PC-9 (cell line): ENCODE measurements at places on chromosomes 6 and 20. TPM values are rescaled to one million over a fixed set of nuclear protein-coding genes. Genes with fewer than 3 reads are reported as not detected.

TREM2 gene
- not detected in 2 replicates for total RNA-seq

FAM184A gene
- total RNA-seq = 0.85 and 1.1 TPM in 2 replicates

GGTLC1 gene
- 0.43 and 0.63 TPM in 2 replicates for total RNA-seq

ZNF831 gene
- total RNA-seq = not detected in 2 replicates

TNFRSF6B gene
- not detected in 2 replicates for total RNA-seq

FOXF2 gene
- total RNA-seq = not detected in 2 replicates

WFDC9 gene
- total RNA-seq = not detected in 2 replicates

KCNK17 gene
- total RNA-seq = not detected in 2 replicates

DNMT3B gene
- 5.7 and 8.0 TPM in 2 replicates for total RNA-seq

FOXS1 gene
- total RNA-seq = not detected in 2 replicates

ABHD16B gene
- not detected in 2 replicates for total RNA-seq

REM1 gene
- total RNA-seq = not detected in 2 replicates

SIGLEC1 gene
- total RNA-seq = 0.13 TPM in 1 of 2 replicates, not detected in the other

CST2 gene
- not detected in 2 replicates for total RNA-seq

PAK5 gene
- total RNA-seq = not detected in 2 replicates

PLCB1 gene
- total RNA-seq = not detected in 2 replicates

STX11 gene
- 0.17 and 0.40 TPM in 2 replicates for total RNA-seq

BEND6 gene
- total RNA-seq = 4.1 and 5.7 TPM in 2 replicates

PACRG gene
- total RNA-seq = not detected in 2 replicates

TFAP2D gene
- not detected in 2 replicates for total RNA-seq

FKBP1A gene
- 248 and 320 TPM in 2 replicates for total RNA-seq

CCDC170 gene
- 0.98 and 1.6 TPM in 2 replicates for total RNA-seq

MACROD2 gene
- total RNA-seq = 8.5 and 11.4 TPM in 2 replicates

IL17A gene
- not detected in 2 replicates for total RNA-seq

DHX35 gene
- total RNA-seq = 12.1 and 12.6 TPM in 2 replicates

ADGB gene
- total RNA-seq = not detected in 2 replicates

VSX1 gene
- total RNA-seq = 0.65 and 1.5 TPM in 2 replicates

TRDN gene
- not detected in 2 replicates for total RNA-seq

CDSN gene
- 1.0 and 1.9 TPM in 2 replicates for total RNA-seq

KIF25 gene
- total RNA-seq = not detected in 2 replicates

FOXA2 gene
- not detected in 2 replicates for total RNA-seq

ZNF334 gene
- 3.7 and 3.8 TPM in 2 replicates for total RNA-seq

COL21A1 gene
- 0.13 TPM in 1 of 2 replicates, not detected in the other for total RNA-seq

OR2J3 gene
- total RNA-seq = not detected in 2 replicates
